ENCODE measurements at places on chromosomes 3 and 15.

DNA sequence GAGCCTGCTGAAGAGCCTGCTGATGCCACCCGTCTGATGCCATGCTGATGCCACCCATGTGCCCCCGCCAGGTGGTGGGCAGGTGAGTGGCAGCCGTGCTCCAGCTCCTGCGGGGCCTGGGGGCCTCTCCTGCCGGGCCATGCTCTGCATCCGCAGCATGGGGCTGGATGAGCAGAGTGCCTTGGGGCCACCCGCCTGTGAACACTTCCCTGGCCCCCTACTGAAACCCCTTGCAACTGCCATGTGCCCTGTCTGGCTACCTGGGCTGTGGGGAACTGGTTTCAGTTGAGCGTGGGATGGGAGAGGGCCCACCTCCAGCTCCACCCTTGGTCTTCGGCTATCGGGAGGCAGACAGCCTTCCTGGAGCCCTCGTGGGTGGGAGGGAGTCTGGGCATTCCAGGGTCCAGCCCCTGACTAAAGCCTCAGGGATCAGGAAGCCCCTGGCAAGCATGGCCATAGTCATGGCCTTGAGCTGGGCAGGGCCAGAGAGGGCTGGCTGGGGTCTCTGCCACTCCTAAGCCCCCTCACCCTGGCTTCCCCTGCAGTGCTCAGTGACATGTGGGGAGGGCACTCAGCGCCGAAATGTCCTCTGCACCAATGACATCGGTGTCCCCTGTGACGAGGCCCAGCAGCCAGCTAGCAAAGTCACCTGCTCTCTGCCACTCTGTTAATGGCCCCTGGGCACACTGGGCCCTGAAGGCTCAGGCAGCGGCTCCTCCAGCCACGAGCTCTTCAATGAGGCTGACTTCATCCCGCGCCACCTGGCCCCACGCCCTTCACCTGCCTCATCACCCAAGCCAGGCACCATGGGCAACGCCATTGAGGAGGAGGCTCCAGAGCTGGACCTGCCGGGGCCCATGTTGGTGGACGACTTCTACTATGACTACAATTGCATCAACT, 92.2 kb downstream of the TBC1D2B start:
- no peak for DNase-seq

GRCh38 chr3:46085421-46086082, 58.3 kb upstream of the XCR1 start:
- DNase-seq = no peak

DNA sequence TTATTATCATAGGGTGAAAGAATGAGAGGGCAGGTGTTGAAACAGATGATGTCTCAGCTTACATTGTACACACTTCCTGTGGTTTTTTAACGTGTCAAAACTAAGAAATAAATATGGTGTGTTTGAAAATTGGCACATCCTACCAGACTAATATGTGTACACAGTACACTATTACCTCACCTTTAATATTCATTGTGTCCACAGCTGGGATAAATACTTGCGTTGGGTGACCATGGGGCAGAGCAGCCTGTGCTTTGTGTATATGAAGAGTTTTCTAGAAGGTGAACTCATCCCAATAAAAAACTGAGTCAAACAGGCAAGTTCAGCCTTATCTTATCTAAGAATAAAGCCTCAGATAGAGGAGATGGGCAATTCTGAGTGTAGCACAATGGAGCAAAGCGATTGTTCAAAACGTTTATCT, 17.3 kb downstream of the SUCNR1 start:
- DNase-seq = no peak

DNA sequence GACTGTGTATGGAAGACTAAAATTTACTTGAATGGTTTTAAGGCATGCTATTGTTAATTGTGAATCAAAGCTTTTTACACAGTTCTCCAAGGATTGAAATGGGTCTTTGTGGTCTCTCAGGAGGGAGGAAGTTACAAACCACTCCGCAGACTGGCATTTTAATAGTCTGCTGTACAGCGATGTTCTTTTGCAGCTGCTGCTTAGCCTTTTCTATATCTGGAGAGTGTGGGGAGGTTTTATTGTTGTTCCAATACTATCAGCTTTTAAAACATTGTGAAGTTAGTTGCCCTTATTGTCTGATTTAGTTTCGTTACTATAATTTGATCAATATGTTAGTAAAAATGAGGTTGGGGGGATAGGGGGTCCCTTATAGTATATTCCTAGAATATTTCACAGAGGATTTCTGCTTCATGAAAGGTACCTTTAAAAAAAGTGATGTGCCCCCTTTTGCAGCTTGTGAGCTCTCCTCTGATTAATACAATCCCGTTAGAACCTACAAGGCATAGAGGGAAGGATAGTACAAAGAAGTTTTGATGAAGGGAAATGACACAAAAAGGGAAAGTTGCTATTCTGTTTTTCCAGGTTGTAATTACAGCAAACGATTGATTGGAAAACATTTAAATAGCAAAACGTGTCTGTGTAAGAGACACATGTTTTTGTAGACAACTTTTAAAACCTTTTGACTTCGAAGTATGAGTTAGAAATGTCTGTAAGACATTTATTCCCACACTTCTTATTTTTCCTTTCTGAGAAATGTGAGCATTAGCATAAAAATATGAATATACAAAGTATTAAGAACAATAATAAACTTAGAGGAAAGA, 158.3 kb upstream of the CGNL1 start:
- DNase-seq = no peak

- no peak for DNase-seq
These were observed 74.3 kb upstream of the STAC start for GRCh38 chr3:36305929-36306520.

DNA sequence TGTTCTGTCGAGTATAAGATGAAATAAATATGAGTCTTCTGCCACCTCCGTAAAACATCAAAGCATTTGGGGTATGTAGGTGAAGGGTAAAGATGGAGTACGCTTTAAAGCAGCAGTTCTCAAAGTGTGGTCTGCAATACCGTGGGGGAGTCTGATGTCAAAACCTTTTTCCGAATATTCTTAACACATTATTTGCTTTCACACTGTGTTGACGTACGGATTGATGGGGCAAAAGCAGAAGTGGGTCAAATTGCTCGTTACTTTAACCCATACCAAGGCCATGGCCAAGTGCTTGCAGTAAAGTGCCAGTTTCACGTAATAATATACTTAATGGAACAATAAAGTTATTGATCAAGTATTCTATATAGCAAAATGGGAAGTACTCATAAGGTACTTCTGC, 36.3 kb downstream of the PAK2 start:
- DNase-seq = no peak

DNA sequence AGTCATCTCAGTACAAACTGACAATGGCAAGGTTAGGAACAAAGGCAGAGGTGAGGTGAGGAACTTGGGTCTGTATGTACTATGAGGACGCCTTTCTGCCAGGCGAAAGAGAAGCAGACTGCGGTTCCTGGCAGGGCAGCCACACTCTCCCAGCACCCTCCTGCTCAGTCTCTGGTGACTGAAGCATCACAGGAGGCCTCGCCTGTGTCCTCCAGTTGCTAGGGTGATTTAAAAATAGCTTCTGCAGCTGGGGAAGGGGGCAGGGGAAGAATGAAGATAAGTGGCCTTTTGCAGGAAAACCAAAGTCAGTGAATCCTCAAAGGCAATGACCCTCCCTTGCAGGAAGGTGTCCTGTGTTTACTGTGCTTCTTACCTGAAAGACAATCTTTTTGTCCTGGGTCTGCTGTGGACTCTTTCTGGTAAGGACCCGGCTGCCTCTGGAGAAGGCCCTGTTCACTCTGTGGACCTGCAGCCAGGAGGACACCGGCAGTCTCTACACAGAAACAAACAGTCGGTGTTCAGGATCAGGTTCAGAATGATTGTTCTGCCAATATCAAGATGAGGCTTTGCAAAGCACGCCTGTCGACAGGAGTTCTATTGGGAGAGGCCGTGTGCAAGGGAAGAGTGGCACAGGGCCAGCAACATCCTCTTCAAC, 65.7 kb upstream of the DGKG start:
- no peak for DNase-seq

DNA sequence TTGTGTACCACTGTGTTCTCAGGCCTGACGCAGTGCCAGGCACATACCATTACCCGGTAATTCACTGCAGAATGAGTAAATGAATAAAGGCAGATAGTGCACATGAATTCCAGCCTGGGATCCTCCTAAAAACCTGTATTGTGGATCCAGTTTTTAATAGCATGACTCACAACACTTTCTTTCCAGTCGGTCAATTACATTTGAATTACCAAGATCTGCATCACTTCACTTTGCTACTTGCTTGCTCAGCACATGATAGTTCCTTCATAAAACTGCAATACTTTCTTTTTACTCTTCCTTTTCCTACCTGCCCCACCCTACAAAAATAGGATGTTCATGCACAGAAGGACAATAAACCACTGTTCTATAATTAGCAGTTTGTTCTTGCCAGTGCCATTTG, 553.8 kb downstream of the MAGI1 start:
- DNase-seq = no peak

DNA sequence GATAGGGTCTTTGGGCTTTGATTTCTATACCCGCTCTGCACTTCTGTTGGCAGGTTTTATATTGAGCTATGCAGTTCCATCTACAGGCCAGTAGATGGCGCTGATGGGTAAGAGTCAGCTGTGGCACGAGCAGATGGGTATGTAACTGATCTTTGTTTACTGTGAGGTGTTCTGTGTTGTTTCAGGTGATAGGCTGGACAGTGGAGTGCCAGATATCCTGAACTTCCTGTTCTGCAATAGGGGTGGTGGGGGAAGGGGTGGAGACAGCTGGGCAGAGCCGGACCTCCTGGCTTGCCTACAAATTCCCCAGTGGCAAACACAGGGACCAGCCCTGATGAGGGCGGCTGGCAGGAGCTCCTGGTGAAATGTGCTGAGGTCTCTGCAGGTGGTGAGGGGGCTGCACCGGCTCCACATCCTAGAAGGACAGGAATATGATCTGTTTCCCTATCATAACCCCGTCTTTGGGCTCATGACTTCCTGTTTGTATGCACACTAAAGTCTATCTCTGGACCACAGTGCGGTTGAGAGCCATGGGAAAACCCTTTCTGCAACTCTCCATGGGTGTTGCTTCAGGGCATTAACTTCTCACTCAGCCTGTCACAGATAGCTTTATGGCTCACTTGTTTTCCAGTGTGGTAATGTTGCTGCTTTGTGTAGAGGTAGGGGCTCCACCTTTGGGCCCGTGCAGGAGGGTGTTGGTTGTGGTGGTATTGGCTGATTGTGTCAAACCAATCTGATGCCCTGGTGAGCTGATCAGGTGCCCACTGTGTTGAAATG, 13.4 kb upstream of the FAM98B start:
- no peak for DNase-seq

GRCh38 chr3:53571264-53571663, 76.9 kb downstream of the CACNA1D start:
- DNase-seq = no peak

GRCh38 chr3:155517903-155518302, 224.4 kb upstream of the STRIT1 start:
- DNase-seq = no peak

DNA sequence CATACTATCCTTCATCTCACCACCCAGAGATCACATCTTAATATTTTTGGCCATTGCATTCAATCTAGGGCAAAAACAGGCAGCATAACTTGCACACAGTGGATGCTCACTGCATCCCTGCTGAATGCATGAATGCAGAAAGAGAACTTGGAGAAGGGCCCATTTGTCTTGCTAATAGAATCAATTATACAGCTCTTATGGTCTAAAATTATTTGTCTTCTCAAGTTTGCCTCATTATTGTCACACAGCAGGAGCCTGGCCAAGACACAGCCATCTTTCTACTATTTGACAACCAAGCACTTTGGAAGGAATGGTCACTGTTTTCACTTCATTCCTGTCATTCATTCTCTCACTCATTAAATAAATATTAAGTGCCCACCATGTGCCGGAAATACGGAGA, 1.2 kb upstream of the ARHGEF26 start:
- DNase-seq = no peak

DNA sequence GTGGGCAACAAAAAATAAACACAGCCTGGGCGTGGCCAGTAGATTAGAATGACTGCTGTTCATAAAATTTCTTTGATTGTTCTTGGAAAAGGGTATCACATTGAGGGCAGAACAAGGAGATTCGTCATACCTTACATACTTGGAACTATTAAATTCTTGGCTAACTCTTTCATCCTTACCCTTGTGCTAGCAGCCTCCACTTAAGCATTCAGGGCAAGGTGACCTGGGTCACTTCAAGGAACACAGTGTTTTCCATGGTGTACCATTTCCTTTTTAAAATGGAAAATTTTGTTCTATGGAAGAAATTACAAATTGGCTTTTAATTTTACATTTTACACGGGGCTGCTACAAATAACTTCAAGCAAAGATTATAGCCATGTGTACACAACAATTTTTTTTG, 60.8 kb downstream of the MINDY4B start:
- no peak for DNase-seq

GRCh38 chr3:8416965-8417364, 84.7 kb upstream of the LMCD1 start:
- no peak for DNase-seq

DNA sequence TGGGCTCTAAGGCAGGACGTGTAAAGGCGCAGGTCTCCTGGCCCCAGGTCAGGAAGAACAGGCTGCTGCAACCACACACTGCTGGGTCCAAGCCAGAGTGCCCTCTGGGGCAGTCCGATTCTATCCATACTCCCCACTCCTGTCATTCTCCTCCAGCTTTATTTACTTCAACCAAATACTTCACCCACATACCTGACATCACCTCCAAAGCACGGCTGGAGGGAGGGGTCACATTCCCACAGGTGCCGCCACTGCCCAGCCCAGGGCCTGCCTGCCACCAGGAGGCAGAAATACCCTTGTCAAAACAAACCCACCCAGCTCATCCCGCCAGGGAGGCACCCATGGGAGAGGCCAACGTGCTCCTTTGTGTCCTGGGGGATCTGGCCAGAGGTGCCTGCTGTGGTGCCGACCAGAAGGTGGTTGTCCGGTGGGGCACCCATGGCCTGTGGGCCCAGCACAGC, 100.4 kb downstream of the DAPK2 start:
- no peak for DNase-seq

DNA sequence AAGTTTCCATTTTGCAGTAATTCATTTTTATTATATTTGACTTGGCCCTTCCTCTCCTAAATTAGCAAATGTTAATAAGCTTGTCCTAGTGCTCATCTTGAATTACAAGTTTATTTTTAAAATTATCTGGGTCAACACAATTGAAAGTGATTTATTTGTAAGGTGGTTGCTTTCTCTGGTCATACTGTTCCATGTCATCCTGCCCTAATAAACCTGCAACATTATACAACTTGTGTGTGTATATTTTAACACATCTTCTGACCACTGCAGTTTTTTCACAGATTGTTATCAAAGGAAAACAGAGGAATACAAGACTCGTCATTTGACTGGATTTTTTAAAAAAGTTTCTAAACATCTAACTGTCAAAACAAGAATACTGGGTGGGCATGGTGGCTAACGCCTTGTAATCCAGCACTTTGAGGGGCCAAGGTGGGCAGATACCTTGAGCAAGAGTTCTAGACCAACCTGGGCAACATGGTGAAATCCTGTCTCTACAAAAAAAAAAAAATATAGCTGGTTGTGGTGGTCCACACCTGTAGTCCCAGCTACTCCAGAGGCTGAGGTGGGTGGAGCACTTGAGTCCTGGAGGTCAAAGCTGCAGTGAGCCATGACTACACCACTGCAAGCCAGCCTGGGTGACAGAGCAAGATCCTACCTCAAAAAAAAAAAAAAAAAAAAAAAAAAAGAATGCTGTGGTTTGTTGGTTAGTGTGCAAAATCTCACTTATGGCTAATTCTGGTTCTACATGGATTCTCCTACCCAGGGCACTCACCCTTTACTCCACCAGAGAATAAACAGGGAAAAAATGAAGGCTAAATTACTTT, 5.0 kb upstream of the LRRFIP2 start:
- no peak for DNase-seq
